Activated CD4-positive, alpha-beta T cell treated with anti-CD3 and anti-CD28 coated beads, Interleukin-2, amount 10 ng/mL, durations not matched to agents 24 days and 14 days (primary cell): ENCODE measurements at places on chromosomes 6 and 20. TPM values are rescaled to one million over a fixed set of nuclear protein-coding genes. Genes with fewer than 3 reads are reported as not detected.

DEFB124 gene
- not detected in 2 replicates for total RNA-seq

TLDC2 gene
- total RNA-seq, result not detected in 2 replicates

LY6G6F gene
- not detected in 2 replicates for total RNA-seq

C6orf141 gene
- 0.14 TPM in 1 of 2 replicates, not detected in the other for total RNA-seq

TRAPPC3L gene
- total RNA-seq, result not detected in 2 replicates

GATA5 gene
- total RNA-seq, result not detected in 2 replicates

SPTLC3 gene
- 0.26 and 0.33 TPM in 2 replicates for total RNA-seq

ANGPT4 gene
- total RNA-seq, result not detected in 2 replicates

ENPP4 gene
- 5.3 and 6.0 TPM in 2 replicates for total RNA-seq

TRDN gene
- not detected in 2 replicates for total RNA-seq

NOX3 gene
- total RNA-seq, result not detected in 2 replicates

ARMC12 gene
- 0.58 and 0.64 TPM in 2 replicates for total RNA-seq

HDGFL1 gene
- total RNA-seq, result not detected in 2 replicates

TRIM31 gene
- total RNA-seq, result 0.09 TPM in 1 of 2 replicates, not detected in the other

FITM2 gene
- 2.0 and 2.8 TPM in 2 replicates for total RNA-seq

BACH2 gene
- 69.0 and 69.2 TPM in 2 replicates for total RNA-seq

ORC3 gene
- 35.5 and 38.6 TPM in 2 replicates for total RNA-seq

GSTA3 gene
- total RNA-seq, result not detected in 2 replicates

AVP gene
- total RNA-seq, result not detected in 2 replicates

FLRT3 gene
- not detected in 2 replicates for total RNA-seq

FAM184A gene
- 7.5 and 9.0 TPM in 2 replicates for total RNA-seq

RFX6 gene
- total RNA-seq, result not detected in 2 replicates

HM13 gene
- total RNA-seq, result 181 and 193 TPM in 2 replicates

SLC22A7 gene
- total RNA-seq, result not detected in 2 replicates

OARD1 gene
- total RNA-seq, result 30.7 and 31.7 TPM in 2 replicates

PTPRK gene
- total RNA-seq, result 3.6 and 5.4 TPM in 2 replicates

PCIF1 gene
- total RNA-seq, result 26.1 and 27.8 TPM in 2 replicates

GUCA1A gene
- not detected in 2 replicates for total RNA-seq

TCF15 gene
- total RNA-seq, result 0.12 TPM in 1 of 2 replicates, not detected in the other

SLC17A3 gene
- total RNA-seq, result 0.58 and 0.99 TPM in 2 replicates

GHRH gene
- total RNA-seq, result not detected in 2 replicates

PAX1 gene
- not detected in 2 replicates for total RNA-seq

IL20RA gene
- total RNA-seq, result not detected in 2 replicates

RNF144B gene
- total RNA-seq, result 0.19 and 0.40 TPM in 2 replicates

HTR1B gene
- not detected in 2 replicates for total RNA-seq

RIPPLY2 gene
- not detected in 2 replicates for total RNA-seq

ZNF391 gene
- 0.70 and 0.92 TPM in 2 replicates for total RNA-seq

FUCA2 gene
- 14.4 and 16.1 TPM in 2 replicates for total RNA-seq

BYSL gene
- total RNA-seq, result 79.6 and 81.4 TPM in 2 replicates

WFDC10B gene
- not detected in 2 replicates for total RNA-seq

EEF1A2 gene
- total RNA-seq, result 0.28 and 0.66 TPM in 2 replicates

KCNK16 gene
- not detected in 2 replicates for total RNA-seq

DCDC2 gene
- total RNA-seq, result not detected in 2 replicates

NKAIN2 gene
- not detected in 2 replicates for total RNA-seq

COL11A2 gene
- 0.47 and 0.56 TPM in 2 replicates for total RNA-seq

TMEM74B gene
- total RNA-seq, result 1.6 and 1.9 TPM in 2 replicates

C20orf144 gene
- 0.16 and 0.26 TPM in 2 replicates for total RNA-seq

ADAM33 gene
- not detected in 2 replicates for total RNA-seq

OVOL2 gene
- not detected in 2 replicates for total RNA-seq

C6orf58 gene
- total RNA-seq, result not detected in 2 replicates

MOG gene
- not detected in 2 replicates for total RNA-seq

SLC26A8 gene
- not detected in 2 replicates for total RNA-seq
